Hematopoietic multipotent progenitor cell treated with erythropoietin and hydrocortisone succinate and interleukin-3 and kit ligand, for 17 days (in vitro differentiated cells): ENCODE measurements at places on chromosomes 1 and 21.

DNA sequence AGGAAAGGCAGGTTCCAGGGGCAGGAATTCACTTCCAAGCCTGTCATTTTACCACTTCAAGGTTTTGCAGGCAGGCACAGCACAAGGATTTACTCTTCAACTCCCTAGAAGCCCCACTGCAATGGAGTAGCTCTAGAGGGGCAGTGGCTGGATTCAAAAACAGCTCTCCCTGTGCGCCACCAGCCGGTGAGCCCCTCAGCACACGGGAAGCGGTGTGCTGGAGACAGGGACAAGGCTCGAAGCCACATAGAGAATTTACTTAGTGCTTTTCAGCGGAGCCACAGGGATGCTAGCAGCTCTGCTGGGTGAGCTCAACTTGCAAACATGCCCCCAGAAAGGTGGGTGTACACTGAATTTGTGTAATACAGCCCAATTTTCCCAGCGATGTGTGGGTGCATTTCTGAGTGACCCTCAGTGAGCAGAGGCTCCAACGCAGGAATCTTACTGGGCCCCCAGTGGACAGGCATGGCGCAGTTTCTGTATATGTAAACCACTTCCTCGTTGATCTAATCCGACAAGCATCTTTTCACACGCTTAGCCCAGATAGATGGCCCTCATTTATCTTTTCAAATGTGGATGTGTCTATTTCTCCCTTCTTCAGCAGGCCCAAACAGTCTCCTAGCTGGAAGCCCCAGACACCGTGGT lies 10.9 kb downstream of the VWA5B1 start:
- DNase-seq = no peak

- DNase-seq = no peak
Measured at GRCh38 chr1:1327291-1327690, 2.7 kb downstream of the CPTP start.

GRCh38 chr1:44696789-44697345 lies 22.4 kb downstream of the ARMH1 start:
- no peak for DNase-seq

- no peak for DNase-seq
Measured at GRCh38 chr1:58041621-58042020, 504.9 kb downstream of the OMA1 start.

GRCh38 chr1:214833178-214833756 lies 230.3 kb downstream of the CENPF start:
- no peak for DNase-seq

GRCh38 chr1:155057788-155058211 lies 5.7 kb upstream of the EFNA4 start:
- DNase-seq = no peak

- no peak for DNase-seq
Measured at GRCh38 chr1:20726118-20726911, 6.2 kb downstream of the SH2D5 start.

GRCh38 chr1:184393962-184394361 lies 7.1 kb downstream of the C1orf21 start:
- DNase-seq = no peak

GRCh38 chr1:6009120-6010040 lies 17.2 kb upstream of the NPHP4 start:
- no peak for DNase-seq

GRCh38 chr1:185458670-185459069 lies 141.6 kb upstream of the IVNS1ABP start:
- DNase-seq = no peak

DNA sequence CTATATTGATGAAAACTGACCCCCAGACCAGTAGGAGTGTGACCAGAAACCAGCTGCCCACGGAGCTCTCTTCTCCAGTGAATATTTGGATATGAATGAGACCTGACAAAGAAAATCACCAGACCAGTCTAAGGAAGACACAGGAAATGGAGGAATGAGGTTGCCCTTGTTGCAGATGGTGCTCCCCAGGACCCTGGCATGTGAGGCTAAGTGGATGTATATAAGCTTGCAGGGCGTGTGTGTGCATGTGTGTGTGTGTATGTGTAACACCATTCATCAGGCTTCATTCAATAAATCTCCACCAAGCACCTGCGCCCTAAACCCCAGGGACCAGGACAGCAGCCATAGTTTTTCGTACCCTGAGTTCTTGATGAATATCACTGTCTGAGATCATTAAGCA lies 14.4 kb downstream of the PHLDA3 start:
- no peak for DNase-seq

- DNase-seq = no peak
Measured at GRCh38 chr1:17542645-17543044, 3.1 kb downstream of the ARHGEF10L start.

- no peak for DNase-seq
Measured at GRCh38 chr1:231410036-231410612, 12.0 kb downstream of the EGLN1 start.
